Choroid plexus epithelial cell (primary cell): ENCODE measurements at places on chromosomes 12 and 14.

GRCh38 chr12:54036620-54037359, 3.9 kb downstream of the HOXC5 start:
- no peak for DNase-seq

DNA sequence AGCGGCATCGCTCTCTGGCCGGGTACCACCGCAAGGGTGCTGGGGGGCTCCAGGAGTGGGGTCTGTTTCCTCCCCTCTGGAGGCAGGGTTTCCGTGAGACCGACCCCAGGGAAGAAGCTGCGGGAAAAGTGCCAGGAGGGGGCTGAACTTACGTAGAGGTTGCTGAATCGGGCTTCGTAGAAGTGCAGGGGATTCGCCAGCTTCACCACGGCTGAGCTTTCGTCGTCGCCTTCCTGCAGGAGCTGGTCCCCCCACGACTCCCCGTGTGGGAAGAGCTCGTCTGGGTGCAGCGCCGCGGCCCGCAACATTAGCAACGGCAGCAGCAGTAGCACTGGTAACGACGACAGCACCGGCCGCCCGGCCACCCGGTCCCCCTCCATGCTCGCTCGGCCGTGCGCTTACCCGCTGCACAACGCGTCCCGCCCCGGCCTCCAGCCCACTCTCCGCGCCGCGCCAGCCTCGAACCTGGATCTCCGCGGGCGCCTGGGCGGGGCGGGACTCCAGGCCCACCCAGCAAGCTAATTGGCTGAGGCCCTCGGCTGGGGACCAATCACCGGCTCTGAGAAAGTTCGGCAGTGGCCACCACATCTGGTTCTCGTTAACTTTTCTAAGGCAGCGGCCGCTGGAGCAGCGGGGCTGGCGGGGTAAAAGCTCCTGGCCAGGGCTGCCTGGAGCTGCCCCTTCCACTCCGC, at the start of gene NID2:
NID2 (minus strand) TSS at position 445 of the 692 bp plus-strand sequence; CDS start at position 380, 65 bp downstream.
- DNase-seq, result peak; percentile 97

GRCh38 chr14:53306267-53306721, 153.2 kb upstream of the DDHD1 start:
- peak; percentile 77 for DNase-seq

GRCh38 chr12:94589591-94590001, 60.8 kb downstream of the TMCC3 start:
- DNase-seq, result no peak

- no peak for DNase-seq
Measured at GRCh38 chr12:80643961-80644360, 63.5 kb upstream of the MYF6 start.

DNA sequence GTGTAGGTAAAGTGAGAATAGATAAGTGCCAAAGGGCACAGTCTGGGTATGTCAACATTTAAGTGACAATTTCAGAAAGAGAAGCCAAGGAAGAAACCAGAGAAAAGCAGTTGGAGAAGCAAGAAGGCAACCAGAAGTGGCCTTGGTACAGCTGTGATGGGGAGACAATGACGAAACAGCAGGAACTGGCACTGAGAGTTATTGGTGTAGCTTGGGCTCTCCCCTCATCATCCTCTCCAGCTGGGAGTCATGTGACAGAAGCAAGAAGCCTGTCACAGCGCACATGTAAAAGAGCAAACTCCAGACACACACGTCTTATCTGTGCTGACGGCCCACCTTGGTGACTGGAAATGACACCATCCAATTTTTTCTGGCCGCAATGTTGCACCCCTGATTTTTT, 203.3 kb upstream of the NUDT4 start:
- no peak for DNase-seq

DNA sequence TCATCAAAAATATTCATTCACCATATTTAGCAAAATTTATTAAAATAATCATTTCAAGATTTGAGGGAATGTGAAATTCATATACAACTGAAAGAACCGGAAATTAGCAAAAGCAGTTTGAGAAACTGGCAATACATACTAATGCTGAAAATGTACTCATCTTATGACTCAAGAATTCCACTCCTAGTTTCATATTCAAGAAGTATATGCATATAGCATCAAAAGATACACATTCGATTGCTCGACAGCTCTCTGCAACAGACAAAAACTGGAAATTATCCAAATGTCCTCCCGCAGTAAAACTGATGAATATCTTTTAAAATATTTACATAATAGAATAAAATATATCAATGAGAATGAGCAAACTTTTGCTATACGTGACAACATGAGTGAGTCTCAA, 189.2 kb upstream of the MGAT4C start:
- DNase-seq, result no peak

- no peak for DNase-seq
Measured at GRCh38 chr12:55607821-55608594, 28.7 kb upstream of the OR10P1 start.

- DNase-seq, result no peak
Measured at GRCh38 chr12:50387972-50388478, 8.4 kb downstream of the FAM186A start.

DNA sequence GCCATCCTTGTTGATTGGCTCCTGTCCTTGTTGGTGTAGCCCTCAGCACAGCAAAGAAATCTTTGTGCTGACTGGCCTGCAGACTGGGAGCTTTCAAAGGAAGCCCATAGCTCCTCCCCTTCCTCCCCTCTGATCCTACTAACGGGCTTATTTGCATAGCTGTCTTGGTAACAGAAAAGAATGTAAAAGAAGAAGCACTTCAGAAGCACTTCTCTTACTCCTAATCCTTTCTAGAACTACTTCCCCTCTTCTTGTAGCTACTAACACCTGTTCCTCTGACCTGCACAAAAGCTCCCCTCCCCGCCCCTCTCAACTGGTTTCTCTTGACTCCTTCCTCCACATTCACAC, 14.3 kb upstream of the RIC8B start:
- DNase-seq, result peak; percentile 57

DNA sequence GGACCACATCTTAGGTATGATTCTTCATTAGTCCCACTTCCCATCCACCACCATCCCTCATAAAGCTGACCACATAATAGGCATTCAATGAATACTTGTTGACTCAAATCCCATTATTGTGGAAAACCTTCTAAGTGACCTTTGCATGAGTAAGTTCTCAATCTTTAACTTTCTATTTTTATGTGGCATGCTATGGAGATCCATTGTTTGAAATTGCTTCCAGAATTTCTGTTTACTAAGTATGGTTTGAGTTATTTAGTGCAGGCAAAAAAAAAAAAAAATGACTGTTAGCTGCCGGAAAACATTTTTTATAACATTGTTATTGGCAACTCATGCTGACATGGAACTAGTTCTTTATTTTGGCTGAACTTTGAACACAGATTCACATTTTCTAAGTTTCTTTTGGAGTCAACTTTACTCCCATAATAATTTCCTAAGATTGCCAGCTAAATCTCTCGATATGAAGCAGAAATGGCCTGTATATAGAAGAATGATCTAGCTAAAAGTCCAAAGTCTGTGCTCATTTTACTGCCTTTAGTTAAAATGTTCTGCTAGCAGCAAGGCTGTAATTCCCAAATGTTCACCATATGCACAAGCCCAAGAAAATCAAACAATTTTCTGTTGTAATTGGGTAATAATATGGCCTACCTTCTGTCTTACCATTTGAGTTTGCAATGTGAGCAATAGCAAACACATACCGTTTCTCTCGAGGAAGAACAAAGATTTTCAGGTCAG, 77.9 kb downstream of the PTGER2 start:
- DNase-seq, result peak; percentile 39

DNA sequence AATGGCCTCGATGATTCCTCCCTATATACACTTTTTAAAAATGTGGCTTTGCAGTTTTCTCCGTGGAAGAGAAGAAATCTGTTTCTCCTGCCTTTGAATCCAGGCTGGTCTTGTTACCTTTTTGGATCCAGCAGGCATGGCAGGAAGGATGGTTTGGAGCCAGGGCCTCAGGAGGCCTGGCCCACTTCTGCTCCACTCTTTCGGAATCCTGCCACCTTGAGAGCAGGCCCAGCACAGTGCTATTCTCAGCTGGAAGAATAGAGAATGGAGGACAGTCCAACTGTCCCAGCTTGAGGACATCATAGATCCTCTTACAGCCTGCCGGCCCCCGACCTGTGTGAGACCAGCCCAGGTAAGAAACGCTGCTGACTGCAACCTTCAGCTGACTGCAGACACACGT, 421.5 kb downstream of the FUT8 start:
- DNase-seq, result no peak

DNA sequence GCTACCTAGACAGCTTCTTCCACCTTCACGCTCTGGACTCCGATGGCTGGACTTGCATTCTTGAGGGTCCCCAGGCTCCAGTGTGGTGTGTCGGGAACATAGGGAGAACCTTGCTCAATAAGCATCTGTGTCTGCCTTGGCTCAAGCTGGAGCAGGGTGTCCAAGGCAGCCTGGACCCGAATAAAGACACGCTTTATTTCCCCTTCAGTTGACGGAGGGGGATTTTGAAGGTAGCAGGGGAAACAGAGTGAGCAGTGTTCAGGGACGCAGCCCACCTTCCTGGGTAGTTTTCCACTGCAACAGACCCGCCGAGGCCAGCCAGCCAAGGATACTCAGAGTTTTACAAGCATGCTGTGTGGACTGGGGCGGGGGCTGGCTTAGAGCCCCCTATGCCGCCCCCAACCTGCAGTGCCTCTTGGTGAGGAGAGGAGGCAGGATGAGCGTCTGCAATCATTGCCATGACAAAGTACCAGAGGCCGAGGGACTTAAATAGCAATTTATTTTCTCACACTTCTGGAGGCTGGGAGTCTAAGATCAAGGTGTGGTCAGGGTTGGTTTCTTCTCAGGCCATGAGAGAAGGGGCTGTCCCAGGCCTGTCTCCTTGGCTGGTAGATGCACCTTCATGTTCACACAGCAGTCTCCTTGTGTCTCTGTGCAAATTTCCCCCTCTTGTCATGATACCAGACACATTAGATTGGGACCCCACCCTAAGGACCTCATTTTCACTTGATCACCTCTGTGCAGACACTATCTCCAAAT, 201.2 kb downstream of the CHST11 start:
- DNase-seq, result no peak

DNA sequence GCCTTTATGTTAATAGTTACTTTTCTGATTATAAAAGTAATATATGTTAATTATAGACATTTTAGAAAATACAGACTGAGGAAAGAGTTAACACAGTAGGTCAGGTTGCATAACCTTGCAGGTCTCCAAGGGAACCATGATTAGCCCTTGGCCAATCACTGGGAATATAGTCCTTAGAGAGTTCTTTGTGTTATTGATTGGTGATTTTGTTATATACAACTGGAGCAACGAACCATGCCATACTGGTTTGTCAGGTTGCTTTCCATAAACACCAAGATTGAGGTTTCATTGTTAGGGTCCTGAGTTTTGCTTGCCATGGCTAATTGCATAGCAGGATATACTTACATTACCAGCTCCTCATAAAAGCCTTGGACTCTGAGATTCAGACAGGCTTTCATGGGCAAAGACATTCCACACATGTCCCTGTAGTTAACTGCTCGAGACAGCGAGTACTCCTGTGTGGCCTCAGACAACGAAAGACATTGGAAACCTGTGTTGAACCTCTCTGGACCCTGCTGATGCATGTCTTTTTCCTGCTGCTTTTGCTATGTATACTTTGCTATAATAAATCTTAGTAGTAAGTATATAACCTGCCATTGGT, 33.7 kb downstream of the MAPK1IP1L start:
- no peak for DNase-seq

- DNase-seq, result no peak
Measured at GRCh38 chr12:11754256-11754655, 104.8 kb downstream of the ETV6 start.

- DNase-seq, result no peak
Measured at GRCh38 chr12:59580050-59580449, 15.8 kb upstream of the SLC16A7 start.

- DNase-seq, result peak; percentile 50
Measured at GRCh38 chr12:11651785-11652184, 2.3 kb downstream of the ETV6 start.

DNA sequence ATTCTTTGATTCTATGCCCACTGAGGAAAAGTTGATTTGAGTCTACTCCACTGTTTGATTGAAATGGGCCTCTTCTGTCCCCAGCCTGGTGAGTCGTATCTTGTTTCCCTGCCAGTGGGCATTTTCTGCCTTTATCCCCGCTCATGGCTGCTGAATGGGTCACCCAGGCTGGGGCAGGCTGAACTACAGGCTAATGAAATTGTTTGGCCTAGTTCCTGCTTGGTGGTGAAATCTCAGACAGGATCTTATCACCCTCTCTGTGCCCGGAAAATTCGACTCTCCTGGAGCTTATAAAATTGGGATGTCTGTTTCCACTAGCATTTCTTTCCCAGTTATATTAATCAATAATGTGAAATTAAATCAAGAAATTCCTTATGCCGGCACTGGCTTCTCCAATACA, 65.0 kb downstream of the CHST11 start:
- no peak for DNase-seq

DNA sequence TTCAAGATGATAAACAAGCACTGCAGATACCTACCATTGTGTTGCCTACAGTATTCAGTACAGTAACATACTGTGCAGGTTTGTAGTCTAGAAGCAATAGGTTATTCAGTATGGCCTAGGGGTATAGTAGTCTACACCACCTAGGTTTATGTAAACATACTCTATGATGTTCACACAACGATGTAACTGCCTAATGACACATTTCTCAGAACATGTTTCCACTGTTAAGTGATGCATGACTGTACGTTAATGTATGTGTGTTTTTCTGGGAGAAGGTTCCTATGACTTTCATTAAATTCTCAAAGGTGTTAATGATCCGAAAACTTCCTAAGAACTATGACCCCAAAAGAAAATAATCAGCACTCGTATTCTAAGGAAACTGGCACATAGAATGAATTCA, 20.9 kb upstream of the CALM1 start:
- DNase-seq, result no peak

DNA sequence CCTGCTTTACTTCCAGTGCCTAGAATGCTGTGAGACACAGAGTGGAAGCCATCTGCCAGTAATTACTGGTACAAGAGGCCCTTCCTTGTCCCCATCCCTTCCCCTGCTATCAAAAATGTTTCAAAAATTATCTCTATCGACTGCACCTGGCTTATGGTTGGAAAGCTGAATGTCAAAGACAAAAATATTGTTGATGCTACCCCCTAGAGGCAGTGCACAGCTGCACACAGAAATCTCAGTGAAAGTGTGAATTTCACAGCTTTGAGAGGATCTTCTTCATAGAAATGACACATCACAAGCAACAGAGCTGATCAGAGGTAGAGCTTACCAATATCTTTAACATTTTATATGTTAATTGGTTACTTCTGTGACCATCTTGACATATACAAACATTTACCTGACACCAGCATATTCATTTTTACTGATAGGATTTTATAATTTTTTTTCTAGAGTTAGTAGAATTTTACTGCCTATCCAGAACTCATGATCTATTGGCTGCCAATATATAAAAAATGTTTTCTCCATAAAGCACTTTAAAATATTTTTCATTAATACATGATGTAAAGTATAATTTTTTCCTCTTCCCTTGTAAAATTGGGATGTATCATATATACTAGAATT, 138.0 kb downstream of the AACS start:
- peak; percentile 40 for DNase-seq
